ENCODE measurements at places on chromosomes 4 and X.

DNA sequence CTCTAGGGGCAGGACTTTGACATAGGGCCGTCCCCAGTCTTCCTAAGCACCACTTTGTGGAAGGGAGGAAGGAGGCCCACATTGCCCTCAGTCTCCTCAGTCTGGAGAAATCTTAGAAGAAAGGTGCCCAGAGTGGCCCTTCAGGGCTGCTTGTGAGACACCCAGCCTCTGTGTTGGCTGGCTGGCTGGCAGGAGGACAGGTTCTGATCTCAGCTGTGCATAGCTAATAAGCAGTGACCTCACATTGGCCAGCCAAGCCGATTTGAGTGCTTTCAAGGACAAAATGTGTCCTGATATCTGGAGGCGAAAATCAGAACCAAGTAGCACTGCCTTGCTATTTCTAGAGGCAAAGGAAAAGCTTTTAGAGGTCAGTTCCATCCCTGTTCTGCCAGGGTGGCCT, 211.5 kb downstream of the BCOR start:
- DNase-seq = no peak

DNA sequence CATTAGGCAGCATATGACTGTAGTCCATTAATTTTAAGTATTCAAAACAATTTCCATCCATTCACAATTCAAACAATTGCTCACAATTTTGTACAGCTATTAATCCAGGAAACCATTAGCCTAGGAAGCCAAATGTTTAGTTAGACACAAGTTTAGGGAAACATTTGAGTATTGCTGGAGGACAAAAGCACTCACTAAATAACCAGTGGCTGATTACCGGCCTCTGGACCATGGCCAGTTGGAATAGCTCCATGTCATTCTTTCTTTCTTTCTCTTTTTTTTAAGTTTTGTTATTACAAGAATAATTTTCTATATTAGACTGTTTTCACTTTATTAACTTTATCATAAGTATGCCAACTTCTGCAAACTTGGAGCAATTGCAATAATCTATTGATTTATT, 31.3 kb downstream of the TRIML2 start:
- no peak for DNase-seq

GRCh38 chr4:169295822-169296221, 25.1 kb upstream of the SH3RF1 start:
- DNase-seq = no peak

GRCh38 chr4:181659202-181659601, 584.0 kb upstream of the TENM3 start:
- DNase-seq = no peak

- no peak for DNase-seq
Observed at GRCh38 chrX:7283741-7284140, 135.8 kb upstream of the PUDP start.

- no peak for DNase-seq
Observed at GRCh38 chr4:100075056-100075455, 115.2 kb downstream of the DDIT4L start.

GRCh38 chrX:123971982-123972381, 10.5 kb downstream of the STAG2 start:
- peak; percentile 64 for DNase-seq

Measured in amniotic epithelial cell (primary cell).